ENCODE measurements at places on chromosomes 16 and 17.

GRCh38 chr16:52074133-52074532, 472.8 kb downstream of the TOX3 start:
- no peak for DNase-seq

DNA sequence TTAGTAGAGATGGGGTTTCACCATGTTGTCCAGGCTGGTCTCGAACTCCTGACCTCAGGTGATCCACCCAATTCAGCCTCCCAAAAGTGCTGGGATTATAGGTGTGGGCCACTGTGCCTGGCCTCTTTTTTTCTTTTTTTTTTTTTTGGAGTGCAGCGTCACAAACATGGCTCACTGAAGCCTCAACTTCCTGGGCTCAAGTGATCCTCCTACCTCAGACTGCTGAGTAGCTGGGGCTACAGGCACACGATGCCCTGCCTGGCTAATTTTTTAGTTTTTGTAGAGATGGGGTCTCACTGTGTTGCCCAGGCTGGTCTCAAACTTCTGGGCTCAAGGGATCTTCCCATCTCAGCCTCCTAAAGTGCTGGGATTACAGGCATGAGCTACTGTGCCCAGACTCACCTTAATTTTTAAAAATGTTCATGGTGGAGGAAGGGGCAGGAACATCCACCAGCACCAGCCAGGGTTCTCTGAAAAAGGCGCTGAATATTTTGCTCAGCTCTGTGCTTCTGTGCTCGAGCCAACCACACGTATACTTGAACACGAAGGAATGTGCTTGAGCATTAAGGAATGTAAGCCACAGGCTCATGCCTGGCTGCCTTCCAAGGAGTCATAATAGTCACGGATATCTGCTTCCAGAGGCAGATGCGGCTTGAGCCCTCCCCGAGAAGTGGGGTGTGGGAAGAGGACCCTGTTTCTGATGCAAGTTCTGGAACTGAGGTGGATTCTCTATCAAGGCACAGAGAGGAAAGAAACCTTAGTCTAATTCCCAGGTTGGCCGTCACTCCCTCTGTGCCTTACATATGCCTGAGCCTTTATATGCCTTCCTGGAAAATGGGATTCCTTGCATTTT, 65.5 kb upstream of the CREBBP start:
- no peak for DNase-seq

GRCh38 chr17:42075789-42076188, 22.5 kb downstream of the ZNF385C start:
- no peak for DNase-seq

GRCh38 chr17:81393684-81394376, 1.4 kb upstream of the BAHCC1 start:
- peak; percentile 39 for DNase-seq

DNA sequence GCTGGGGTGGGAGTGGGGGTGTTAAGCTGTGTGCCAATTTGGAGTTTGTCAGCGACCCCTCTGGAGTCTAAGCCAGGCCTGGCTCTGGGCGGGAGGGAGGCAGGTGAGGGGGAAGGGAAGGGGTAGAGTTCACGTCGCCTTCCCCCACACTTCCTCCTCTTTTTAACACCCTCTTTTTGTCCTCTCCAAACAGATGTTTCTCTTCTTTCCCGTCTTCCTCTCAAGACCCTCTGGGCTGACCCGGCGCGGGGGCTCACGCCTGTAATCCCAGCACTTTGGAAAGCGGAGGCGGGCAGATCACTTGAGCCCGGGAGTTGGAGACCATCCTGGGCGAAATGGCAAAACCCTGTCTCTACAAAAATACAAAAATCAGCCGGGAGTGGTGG, 3.3 kb downstream of the HOXB1 start:
- DNase-seq: no peak

- no peak for DNase-seq
Observed at GRCh38 chr16:25033852-25034251, 18.7 kb upstream of the ARHGAP17 start.

GRCh38 chr17:76585033-76585648, 519 bp downstream of the ST6GALNAC2 start:
- no peak for DNase-seq

DNA sequence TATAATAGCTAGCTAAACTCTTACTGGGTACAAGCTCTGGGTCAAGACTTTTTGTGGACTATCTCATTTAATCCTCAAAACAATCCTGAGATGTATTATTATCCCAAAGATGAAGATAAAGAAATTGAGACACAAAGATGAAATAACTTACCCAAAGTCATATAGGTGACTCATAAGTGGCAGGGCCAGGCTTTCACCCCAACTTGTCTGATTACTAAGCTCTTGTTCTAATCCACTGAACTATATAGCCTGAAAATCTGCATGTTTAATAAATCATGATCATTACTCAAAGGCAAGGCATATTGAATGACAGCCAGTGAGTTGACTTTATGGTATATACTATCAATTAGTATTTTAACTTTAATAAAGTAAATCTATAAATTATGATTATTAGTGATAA, 77.4 kb downstream of the SKAP1 start:
- no peak for DNase-seq

DNA sequence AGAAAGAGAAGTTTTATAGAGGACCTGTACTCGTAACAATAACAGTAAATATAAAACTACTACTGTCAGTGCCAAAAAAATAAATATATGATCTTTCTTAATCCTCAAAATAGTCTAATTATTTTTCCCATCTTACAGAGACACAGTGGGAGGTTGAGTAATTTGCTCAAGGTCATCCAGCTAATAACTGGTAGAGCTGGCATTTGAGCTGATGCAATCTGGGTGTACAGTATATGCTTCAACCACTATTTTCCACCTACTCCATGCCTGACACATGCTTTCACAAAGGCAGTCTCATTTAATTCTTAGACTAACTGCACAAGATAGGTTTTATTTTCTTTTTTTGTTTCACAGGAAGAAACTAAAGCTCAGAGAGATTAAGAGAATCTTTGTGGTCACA, 33.6 kb downstream of the PIGL start:
- DNase-seq: no peak

- no peak for DNase-seq
Observed at GRCh38 chr17:42174126-42174783, 6.7 kb downstream of the KCNH4 start.

GRCh38 chr16:2904922-2905240, 6.8 kb upstream of the FLYWCH1 start:
- no peak for DNase-seq

- DNase-seq: no peak
Observed at GRCh38 chr17:72411124-72411563, 290.3 kb downstream of the SOX9 start.

GRCh38 chr16:67934306-67935100, 2.1 kb downstream of the PSMB10 start:
- DNase-seq: no peak

GRCh38 chr17:81984773-81985410, 7.5 kb downstream of the ASPSCR1 start:
- no peak for DNase-seq

GRCh38 chr16:779561-779960, 8.6 kb downstream of the RPUSD1 start:
- no peak for DNase-seq

GRCh38 chr17:35906191-35906925, 24.2 kb downstream of the RDM1 start:
- DNase-seq: no peak

- DNase-seq: no peak
Observed at GRCh38 chr17:39014795-39015545, 47.8 kb upstream of the FBXO47 start.

DNA sequence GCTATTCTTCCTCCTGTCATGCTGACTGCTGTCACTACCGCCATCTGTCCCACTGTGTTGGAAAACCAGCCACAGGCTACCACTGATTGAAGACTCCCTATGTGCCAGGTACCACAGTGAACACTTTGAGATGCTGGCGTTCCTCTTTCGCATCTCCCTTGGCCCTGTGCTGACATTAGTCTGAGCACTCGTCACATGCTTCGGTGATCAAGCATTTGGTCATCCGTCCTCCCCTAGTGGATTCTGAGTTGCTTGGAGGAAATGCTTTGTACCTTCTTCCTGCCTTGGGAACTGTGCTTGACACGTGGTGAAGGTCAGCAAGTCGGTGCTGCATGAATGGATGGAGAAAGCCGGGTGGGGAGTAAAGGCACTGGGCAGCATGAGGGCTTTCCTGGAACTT, 260.1 kb downstream of the SNX29 start:
- no peak for DNase-seq

DNA sequence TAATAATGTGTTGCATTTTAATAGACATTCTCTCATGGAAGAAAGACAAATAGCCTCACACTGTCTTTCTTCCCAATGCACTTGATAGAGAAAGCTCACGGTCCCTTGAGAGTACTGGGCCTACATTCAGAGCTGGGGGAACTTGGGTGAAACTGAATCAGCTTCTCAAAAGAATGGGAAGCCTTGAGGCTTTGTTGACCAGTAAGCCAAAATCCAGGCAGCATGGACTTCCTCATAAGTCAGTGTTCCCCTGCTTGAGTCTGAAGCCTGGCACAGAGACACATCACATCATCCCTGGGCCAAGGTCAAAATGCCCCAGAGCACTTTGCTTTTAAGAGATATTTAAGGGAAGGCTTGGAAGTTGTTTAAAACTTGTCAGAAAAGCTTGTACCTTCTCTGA, 302.2 kb upstream of the SALL1 start:
- DNase-seq: no peak

GRCh38 chr17:77285594-77286390, 145.0 kb downstream of the SEC14L1 start:
- no peak for DNase-seq

DNA sequence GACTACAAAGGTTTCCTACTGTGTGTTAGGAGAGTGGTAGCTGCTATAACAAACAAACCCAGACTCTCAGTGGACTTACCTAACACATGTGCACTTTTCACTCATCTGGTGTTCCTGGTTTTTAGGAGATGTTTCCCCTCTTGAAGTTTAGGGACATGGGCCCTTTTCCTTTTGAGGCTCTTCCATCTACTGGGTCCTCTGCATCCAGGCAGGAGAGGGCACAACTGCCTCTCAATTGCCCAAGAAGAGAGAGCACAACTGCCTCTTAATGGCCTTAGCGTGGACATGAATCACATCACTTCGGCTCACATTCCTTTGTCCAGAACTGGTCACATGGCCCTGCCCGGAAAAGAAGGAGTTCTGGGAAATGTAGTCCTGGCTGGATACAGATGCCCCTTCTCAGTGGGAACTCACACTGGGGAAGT, 9.8 kb upstream of the TNRC6C start:
- DNase-seq: no peak

- DNase-seq: no peak
Observed at GRCh38 chr16:73565263-73565662, 517.3 kb upstream of the ZFHX3 start.

DNA sequence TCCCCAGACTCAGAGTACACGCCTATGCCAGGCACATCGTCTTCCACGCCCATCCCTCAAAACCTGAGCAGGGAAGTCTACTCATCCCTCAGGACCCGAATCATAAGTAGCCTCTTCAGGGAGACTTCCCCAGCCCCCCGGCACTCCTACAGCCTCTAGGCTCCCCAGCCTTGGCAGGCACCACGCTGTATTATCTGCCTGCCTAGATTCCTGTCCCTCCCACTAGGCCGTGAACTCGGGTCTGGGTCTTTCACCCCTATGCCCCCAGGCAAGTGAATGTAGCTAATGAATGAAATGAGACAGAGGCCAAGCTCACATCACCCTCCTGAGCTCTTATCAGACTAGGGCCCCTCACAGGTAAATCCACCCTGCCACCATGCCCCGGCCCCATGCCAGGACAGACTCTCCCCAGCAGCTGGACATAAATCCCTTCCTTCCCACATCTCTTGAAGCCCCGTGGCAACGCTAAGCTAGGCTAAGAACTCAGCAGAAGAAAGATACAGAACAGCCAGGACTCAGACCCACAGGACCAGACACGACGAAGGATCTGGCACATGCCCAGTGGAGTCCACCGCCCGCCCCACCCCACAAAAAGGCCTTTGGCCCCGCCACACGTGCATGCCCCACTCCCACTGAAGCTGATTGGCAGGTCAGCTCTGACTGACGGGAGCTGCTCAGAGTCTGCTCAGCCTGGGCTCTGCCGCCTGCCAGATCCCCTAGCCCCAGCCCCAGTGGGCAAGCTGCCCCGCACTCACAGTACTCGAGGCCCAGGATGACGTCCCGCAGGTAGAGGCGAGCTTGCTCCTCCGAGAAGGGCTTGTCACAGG, 13.0 kb downstream of the CAMKK1 start:
- no peak for DNase-seq

DNA sequence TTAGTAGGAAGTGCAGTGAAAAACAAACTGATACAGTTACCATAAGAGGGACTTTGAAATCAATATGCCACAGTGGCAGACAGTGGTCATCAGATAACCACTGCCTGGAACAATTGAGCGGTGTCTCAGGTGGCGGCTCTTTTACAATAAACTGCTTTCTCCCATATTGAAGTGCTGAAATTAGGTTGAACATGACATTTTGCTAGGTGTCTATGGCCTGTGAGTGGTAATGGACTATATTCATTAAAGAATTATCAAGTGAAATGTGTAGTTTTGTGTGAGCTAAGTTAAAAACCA, 214.7 kb downstream of the RPTOR start:
- DNase-seq: no peak

DNA sequence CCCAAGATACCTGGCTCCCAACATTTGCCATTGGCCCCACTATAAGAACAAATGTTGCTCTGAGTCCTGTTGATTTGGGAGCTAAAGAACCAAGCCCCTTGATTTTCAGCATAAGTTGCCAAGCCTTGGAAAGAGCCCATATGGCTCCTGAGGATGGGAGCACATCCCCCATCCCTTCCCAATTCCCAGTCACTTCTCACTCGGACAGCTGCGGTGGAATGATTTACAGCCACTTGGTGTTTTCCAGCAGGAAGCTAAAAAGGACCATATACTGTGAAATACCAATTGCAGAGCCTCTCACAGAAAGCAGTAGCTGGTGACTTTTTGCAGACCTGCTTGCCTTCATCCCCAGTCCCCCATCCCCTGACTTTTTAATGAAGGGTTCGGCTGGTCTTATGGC, 524.6 kb downstream of the GRIN2A start:
- no peak for DNase-seq

DNA sequence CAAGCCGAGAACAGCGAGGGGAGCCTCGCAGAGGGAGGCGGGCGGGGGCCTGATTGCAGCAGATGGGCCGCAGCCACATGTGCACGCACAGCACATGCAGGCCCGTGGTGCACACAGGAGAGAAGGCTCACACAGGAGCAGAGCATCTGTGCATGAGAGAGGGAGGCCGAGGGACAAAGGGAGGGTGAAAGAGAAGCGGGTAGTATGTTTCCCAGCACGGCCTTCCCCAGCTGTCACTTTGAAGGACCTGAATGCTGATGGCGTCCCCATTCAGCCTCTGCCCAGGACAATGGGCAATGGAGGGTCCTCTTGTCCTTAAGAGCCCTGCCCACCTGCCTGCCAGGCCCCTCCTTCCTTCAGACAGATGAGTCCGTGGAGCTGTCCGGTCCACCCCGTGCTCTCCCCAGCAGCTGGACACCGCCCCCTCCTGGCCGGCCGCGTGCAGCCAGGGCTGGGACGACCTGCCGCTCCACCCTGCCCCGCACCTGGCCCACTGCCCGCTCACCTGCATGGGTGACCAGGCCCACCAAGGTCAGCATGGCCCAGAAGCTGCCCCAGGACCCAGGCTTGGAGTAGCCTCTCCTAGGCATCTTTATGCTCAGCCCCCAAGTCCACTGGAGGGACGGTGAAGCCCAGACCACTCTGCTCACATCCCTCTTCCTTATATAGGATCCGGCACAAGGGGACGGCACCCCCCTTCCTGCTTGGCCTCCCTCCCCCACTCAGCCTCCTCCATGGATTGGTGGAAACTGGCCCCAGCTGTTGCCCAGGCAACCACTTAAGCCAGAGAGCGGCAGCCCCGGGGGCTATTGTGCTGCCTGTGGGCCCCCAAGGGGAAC, at the start of gene BTBD17:
Gene BTBD17 (minus strand): TSS at position 639 of the 839 bp plus-strand sequence. CDS start 49 bp downstream, at position 590.
- DNase-seq: no peak
